Stimulated activated naive CD4-positive, alpha-beta T cell (primary cell): ENCODE measurements at places on chromosomes 7 and 10.

DNA sequence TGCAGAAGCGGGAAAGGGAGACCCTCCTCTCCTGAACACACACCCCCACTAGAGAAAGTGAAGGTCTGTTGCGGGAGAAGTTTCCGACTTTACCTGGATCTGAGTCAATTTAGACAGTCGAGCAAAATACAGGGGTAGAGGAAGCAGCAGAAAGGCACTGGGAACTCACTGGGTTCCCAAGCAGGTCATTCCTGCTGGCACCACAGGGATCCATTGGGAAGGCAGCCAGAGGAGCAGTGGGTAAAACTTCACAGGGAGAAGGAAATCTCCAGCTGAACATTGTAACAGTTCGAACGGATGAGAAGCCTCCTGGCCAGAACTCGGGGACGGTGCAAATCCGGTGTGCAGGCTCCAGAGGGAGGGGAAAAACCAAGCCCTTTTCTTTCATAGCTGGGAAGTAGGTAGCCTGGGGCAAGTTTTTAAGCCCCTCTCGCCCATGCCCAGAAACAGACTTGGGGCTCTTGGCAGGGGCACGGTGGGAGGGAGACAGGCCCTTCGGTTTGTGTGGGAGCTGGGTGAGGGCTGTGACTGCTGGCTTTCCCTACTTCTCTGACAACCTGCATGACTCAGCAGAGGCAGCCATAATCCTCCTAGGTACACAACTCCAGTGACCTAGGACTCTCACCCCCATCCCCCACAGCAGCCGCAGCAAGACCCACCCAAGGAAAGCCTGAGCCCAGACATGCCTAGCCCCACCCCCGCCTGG is 51.9 kb downstream of the DDC start:
- no peak for DNase-seq

DNA sequence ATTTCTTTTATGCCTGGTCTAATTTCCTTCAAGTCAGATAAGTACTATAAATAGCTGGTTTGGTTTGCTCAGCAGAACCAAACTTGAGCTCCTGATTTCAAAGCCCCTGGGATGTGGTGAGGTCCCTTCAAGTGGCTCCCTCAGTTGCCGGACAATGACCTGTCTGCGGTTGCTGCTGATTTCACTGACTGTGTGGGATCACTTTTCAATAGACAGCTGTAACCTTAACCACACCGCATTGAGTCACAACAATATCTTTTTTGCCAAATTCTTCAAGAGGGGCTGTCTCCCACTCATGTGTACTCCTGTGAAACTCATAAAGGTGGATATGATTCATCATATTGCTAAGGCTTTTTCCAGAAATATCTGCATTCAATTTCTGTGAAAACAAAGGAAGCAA is 23.1 kb upstream of the ITGA8 start:
- DNase-seq: no peak

- no peak for DNase-seq
Measured at GRCh38 chr7:137888241-137888640, 41.5 kb upstream of the DGKI start.

GRCh38 chr7:148819697-148820360 is 64.3 kb downstream of the EZH2 start:
- no peak for DNase-seq

- DNase-seq: no peak
Measured at GRCh38 chr7:106644999-106645398, 16.0 kb downstream of the CCDC71L start.
